Endothelial cell (in vitro differentiated cells): ENCODE measurements at places on chromosomes 11 and 22. TPM values are rescaled to one million over a fixed set of nuclear protein-coding genes. Genes with fewer than 3 reads are reported as not detected.

GRAMD1B gene
- total RNA-seq, result 49.6 TPM

MUC15 gene
- total RNA-seq, result not detected

QSER1 gene
- total RNA-seq, result 57.4 TPM

KRTAP5-10 gene
- 0.23 TPM for total RNA-seq

DGCR2 gene
- total RNA-seq, result 46.7 TPM

SCGB1A1 gene
- total RNA-seq, result 0.72 TPM

CSF2RB gene
- 12.0 TPM for total RNA-seq

TSPAN32 gene
- 0.23 TPM for total RNA-seq

ALG12 gene
- total RNA-seq, result 23.2 TPM

CASP4 gene
- total RNA-seq, result not detected

GRCh38 chr11:26549176-26549575 lies 22.9 kb downstream of the MUC15 start:
- DNase-seq, result no peak

DNA sequence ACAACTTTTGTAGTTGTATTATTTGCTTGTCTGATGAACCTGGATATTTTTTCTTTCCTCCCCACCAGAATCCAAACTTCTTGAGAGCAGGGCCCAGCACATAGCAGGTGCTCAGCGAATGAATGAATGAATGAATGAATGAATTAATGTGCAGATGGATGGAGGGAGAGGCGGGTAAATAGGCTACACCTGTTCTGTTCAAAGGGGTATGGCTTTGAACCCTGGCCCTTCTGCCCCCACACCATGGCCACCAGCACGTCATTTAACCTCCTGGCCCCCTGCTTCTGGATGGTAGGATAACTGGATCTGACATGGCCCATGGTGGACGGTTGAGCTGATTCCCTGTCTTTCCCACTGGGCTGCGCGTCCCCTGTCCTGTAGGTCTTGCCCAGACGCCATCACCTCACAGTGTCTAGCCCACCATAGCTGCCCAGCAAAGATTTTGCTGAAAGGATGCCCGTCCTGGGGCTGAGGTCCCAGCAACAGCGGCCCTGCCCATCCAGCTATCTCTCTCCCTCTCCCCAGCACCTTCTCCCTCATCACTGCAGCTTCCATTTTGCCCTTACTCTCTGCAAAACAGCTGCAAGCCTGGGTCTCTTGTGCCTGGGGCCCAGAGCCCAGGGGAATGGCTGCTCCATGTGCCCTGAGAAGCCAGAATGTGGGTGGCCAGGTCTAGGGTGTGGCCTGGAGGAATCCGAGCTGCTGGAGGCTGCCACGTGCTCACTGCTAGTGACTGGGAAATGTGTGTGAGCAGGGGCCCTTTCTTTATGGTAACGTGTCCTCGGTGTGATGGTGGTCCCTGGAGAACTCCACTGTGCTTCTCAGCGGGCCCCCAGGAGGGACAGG lies 49.3 kb upstream of the LINC01488 start:
- no peak for DNase-seq

GRCh38 chr11:67666303-67666645 lies 8.1 kb downstream of the ALDH3B2 start:
- DNase-seq, result no peak

DNA sequence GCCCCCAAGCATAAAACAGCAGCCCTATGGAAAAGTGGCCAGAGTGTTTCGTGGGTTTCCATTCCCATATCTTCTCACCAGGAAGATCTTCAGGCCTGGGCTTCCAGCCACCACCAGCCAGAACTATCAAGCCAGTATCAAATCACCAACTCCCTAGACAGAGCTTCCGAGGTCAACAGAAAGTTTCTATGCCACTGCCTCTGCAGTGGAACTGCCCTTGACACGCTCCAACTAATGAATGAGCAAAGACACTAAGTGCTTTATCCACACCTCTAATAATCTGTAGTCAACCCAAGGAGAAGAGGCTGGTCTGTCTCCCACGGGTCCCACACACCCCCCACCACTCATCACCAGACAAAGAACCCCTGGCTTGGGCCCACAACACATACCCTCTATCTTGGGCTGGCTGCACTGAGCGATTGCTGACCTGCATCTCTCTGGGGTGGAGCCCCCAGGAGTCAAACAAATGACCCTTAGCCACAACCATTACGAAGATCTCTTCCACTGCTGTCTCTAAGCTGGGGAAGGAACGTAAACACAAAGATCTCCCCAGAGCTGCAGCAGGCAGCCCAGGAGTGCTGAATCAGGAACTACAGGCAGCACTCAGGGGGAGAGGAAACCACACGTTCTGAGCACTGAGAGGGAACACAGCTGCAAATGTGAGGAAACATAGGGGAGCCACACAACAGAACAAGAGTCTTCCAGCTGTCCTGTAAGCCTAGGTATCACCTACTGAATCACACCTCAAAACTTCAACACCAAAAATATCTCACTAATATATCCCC lies 9.7 kb downstream of the OR5AN1 start:
- DNase-seq, result no peak

GRCh38 chr11:110785398-110785797 lies 73.2 kb upstream of the ARHGAP20 start:
- DNase-seq, result no peak

DNA sequence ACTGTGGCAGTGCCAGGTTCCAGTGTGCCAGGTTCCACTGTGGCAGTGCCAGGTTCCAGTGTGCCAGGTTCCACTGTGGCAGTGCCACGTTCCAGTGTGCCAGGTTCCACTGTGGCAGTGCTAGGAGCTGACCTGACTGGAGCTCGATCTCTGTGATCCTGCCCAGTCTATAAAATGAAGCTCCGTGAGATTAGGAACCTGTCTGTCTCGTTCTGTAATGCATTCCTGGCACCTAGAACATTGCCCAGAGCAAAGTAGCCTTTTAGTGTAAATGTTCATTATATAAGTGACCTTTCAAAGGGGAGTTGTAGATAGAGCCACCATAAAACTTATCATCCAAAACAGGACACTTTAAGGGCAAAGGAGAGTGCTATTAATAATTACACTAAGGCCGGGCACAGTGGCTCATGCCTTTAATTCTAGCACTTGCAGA lies 36.0 kb downstream of the ART5 start:
- DNase-seq, result no peak

DNA sequence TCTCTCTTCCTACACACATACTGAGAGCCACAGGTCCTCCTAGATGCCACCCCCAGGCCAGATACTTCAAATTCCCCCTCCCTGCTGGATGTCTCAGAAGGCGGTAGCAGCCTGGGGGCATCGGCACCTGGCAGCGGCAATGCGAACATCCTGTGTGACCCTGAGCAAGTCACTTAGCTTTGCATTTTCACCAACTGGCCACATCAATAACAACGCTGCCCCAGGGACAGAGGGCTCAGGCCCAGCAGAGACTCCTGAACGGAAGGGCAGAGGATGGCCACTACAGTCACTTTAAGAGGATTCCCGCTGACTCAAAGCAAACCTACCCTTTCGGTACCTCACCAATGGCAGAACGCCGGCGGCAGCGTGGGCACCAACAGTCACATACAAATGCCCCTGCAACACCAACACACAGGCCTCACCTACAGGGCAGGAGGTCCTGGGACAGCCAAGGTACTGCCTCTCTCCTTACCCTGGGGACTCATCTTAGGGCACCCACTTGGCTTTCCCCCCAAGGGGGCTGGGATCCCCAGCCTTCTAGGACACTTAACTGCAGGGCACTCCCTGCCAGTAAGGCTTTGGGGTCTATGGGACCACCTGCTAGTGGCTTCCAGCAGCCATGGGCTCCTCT lies 1.6 kb downstream of the LMO1 start:
- no peak for DNase-seq

DNA sequence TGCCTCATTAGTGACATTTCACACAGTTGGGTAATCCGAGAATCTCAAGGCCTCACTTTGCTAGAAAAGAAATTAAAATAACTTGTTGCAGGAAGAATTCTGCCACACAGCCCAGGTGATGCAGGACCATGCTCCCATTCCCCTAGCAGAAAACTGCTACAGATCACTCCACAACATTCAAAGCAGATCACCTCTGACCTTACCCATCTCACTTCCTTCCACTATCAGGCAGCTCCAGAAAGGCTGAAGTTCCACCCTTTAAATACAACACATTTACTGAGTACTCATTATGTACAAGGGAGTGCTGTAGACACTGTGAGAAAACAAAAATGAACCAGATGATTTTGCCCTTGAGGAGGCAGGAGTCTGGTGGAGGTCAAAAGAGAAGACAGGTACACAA lies 231.0 kb downstream of the TTC28 start:
- no peak for DNase-seq

- no peak for DNase-seq
Observed at GRCh38 chr11:13310443-13310842, 32.9 kb downstream of the BMAL1 start.

DNA sequence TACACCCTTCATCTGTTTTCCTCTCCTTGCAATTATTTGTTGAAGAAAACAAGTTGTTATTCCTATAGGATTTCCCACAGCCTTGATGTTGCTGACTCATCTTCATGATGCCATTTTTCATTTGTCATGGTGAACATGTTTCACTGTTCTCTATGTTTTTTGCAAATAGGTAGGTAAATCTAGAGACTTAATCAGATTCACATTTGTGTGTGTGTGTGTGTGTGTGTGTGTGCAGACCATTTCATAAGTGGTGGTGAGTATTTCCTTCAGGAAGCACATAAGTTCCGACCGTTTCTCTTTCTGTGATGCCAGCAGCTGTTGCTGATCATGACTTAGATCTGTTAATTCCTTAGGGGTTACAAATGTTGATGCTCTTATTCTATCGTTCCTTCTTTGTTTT lies 80.3 kb upstream of the IZUMO1R start:
- DNase-seq, result no peak

- DNase-seq, result no peak
Observed at GRCh38 chr11:20864628-20865027, 195.2 kb downstream of the NELL1 start.

DNA sequence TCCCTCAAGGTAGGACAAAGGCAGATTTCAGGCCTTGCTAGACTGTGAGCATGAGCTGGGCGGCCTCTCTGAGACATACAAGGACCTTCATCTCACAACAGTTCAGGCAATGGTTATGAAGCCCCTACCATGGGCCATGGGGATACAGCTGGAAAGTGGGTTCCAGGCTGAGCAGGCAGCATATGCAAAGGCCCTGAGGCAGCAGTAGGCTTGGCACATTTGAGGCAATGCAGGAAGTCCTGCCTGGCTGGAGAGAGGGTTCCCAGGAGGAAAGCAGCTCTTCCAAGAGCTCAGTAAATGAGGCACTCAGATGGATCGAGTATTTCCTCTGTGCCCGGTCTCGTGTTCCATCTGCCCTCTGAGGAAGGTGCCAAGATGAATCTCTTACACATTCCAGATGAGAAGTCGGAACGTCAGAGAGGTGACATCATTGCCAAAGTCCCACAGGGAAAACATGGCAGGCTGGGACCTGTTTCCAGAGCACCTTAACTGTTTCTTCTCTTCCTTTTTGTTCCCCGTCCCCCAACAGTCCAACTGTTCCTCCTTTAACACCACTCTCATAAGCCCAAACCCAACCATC lies 388.6 kb downstream of the MN1 start:
- no peak for DNase-seq

DNA sequence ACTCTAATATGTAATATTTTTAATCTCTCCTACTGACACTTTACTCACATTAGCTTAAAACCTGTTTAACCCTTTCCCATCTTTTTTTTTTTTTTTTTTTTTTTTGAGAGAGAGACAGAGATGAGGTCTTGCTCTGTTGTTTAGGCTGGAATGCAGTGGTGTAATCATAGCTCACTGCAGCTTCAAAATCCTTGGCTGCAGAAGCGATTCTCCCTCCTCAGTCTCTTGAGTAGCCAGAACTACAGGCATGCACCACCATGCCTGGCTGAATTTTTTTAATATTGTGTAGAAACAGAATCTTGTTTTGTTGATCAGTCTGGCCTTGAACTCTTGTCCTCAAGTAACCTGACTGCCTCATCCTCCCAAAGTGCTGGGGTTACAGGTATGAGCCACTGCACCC lies 37.3 kb downstream of the PAMR1 start:
- DNase-seq, result no peak

- DNase-seq, result no peak
Observed at GRCh38 chr11:85647078-85647477, 689 bp upstream of the TMEM126A start.

DNA sequence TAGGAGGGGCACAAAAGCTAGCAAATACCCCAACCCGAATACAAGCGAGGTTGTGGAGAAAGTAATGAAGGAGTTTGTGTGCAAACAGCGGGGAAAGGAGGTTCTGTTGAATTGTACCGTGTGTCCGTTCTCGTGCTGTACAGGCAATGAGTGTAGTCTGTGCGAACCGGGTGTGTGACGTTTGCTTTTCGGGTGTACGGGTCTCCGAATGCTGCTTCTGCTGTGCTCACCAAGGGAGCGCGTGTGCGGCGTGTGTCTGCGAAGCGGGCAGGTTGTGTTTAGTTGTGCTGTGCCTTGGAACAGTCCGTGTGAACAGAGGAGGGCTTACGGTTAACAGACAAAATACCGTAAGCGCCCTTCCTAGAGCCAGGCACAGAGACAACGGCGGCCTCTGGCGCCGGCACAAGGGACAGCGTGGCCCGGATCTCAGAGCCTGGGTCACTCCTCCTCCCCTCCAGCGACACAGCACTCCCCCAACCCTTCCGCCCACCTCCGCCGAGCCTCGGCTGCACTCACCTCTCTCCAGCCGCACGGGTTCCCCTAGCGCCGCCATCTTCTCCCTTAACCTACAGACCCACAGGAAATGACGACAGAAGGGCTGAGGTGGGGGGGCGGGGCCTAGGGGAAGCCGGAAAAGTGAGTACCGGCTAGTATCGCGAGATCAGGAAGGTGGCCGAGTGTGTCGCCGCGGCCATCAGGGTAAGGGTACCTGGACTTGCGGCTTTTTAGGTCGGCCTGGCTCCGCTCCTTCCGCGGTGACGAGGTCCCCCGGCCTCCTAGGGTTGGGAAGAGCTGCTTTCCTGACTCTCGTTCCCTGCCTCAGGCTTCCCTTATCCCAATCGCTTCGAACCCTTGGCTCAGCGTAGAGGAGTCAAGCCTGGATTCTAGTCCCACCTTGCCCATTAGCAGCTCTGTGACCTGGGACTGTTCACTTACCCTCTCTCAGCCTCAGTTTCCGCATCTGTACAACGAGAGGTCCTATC lies at the start of gene LIN7C:
LIN7C (minus strand) TSS at position 570 of the 983 bp plus-strand sequence; CDS start at position 553, 17 bp downstream.
- peak; percentile 92 for DNase-seq

DNA sequence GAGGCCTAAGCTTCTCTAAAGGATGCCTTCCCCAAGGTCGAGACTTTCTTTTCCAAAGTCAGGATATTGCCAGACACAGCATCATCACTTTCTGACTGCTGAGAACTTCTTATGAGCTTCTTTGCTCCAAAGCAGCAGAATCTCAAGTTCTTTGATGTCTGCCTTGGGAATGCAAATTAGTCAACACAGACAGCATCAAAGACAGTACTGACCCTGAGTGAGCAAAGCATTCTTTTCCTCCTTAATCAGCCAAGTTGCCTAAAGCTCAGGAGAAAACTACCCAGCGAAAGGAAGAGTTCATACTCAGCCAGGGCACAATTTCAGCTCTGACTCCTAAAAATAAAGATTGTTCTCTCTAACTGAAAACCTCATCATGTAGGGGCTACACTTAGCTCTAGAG lies 98.0 kb downstream of the SLC36A4 start:
- DNase-seq, result no peak

DNA sequence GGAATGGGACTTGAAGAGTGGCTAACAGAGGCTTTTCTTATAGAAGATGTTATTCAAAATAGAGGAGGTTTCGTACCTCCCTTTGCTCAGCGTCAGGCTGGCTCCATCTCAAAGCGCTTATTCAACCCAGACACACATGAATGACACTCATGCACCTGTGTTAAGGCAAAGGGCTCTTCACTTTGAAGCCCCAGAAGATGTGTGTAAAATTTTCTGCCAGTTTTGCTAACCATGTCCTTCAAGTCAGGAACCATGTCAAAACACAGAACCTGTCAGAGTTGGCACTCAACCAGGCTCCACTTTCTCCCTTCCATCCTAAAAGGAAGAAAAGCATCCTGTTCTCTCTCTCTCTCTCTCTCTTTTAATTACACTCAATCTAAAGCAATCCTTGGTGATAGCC lies 352.8 kb upstream of the NARS2 start:
- no peak for DNase-seq
